Esophagus squamous epithelium (tissue), 5 donors: ENCODE measurements at places on chromosomes 11 and 22. TPM values are rescaled to one million over a fixed set of nuclear protein-coding genes. Genes with fewer than 3 reads are reported as not detected.

Gene HSPB2
- total RNA-seq = not detected

Gene C11orf21
- total RNA-seq = not detected

- H3K27ac ChIP-seq = peak overlapping the region; percentile 36
- peaks cover 9% of the 10 kb centered on the region for H3K36me3 ChIP-seq
- peaks cover 27% of the 10 kb centered on the region for H3K4me1 ChIP-seq
Measured at GRCh38 chr11:4060182-4060923, 34.2 kb upstream of the RRM1 start.

DNA sequence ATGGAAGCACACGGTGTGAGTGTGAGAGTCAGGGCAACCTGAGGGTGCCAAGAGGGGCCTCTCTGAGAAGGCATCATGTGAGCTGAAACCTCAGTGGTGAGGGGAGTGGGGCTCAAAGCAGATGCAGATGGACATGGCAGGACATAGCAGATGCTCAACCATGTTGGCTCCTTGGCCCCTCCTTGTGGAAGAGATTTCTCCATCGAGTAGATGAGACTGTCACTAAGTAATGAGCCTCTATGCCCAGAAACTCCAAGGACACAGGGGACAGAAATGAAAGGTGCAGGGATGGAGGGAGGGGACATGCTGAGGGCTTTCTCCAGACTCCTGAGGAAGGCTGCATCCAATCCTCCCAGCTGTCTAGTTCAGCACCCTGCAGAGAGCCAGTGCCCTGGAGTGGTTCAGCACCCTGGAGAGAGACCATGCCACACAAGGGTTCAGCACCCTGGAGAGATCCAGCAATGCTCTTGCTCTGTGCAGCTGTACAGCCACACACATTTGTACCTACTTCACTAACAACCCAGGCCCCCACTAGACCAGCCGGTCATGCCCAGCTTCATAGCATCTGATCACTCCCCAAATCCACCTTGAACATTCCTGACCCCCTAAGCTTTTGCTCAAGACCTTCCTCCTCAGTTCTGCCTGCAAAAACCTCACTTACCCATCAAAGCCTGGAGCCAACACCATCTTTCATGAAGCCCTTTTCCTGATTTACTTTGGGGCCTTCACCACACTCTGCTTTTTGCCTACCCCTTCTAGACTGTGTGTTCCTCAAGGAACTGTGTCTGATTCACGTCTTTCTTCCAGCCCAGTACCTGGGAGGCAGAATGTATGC lies 252.0 kb downstream of the CTTN start:
- H3K36me3 ChIP-seq = no peaks in the 10 kb centered on the region
- H3K4me1 ChIP-seq = no peaks in the 10 kb centered on the region
- H3K4me3 ChIP-seq = no peak overlapping the region
- H3K27ac ChIP-seq = no peak overlapping the region
- no peak for DNase-seq

Gene PIWIL4
- 1.00 TPM for total RNA-seq

- no peak for DNase-seq
- no peaks in the 10 kb centered on the region for H3K27me3 ChIP-seq
- H3K4me3 ChIP-seq = no peak overlapping the region
- H3K4me1 ChIP-seq = no peaks in the 10 kb centered on the region
- H3K36me3 ChIP-seq = no peaks in the 10 kb centered on the region
- no peak overlapping the region for H3K27ac ChIP-seq
Measured at GRCh38 chr11:60761436-60762190, 4.9 kb downstream of the MS4A15 start.

Gene JAM3
- total RNA-seq = 4.0 TPM

Gene KCNJ11
- 1.1 TPM for total RNA-seq

DNA sequence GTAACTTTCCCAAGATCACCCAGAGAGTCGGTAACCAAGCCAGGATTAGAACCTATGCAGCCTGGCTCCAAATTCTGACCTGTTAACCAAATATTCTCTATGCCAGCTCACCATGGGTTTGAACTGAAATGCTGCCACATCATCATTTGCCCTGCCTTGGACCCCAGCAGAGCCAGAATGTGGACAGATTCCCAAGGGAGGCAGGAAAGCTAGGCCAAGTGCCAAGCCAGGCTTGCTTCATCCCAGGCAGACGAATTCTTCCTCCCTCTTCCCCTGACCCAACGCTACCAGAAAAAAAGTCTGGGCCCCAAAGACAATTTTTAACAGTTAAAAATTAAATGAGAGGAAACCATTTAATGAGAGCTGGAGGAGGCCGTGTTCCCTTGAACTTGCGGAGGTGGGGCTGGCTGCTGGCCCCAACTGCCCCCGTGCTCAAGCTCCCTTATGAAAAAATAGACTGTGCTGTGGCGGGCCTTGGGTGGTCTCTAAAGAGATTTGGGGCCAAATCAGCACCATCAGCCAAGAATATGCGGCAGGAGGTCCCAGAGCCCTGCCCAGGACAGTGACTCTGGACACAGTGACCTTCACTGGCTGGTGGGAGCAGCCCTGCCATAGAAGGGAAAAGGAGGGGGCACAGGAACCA lies 184.1 kb upstream of the SYT13 start:
- DNase-seq = no peak
- H3K27ac ChIP-seq = no peak overlapping the region
- H3K4me1 ChIP-seq = no peaks in the 10 kb centered on the region
- H3K4me3 ChIP-seq = no peak overlapping the region
- H3K27me3 ChIP-seq = no peaks in the 10 kb centered on the region

- no peaks in the 10 kb centered on the region for H3K36me3 ChIP-seq
- H3K27me3 ChIP-seq = peaks cover 54% of the 10 kb centered on the region
- no peak overlapping the region for H3K27ac ChIP-seq
- DNase-seq = no peak
- H3K4me3 ChIP-seq = no peak overlapping the region
Measured at GRCh38 chr22:35484651-35485556, 55.7 kb upstream of the RASD2 start.

Gene EFEMP2
- total RNA-seq = 8.0 TPM

Gene MRGPRX3
- not detected for total RNA-seq

GRCh38 chr11:10315083-10315482 lies 10.2 kb downstream of the ADM start:
- no peak overlapping the region for H3K27ac ChIP-seq
- H3K27me3 ChIP-seq = no peaks in the 10 kb centered on the region
- peaks cover 8% of the 10 kb centered on the region for H3K4me1 ChIP-seq
- DNase-seq = no peak
- H3K36me3 ChIP-seq = no peaks in the 10 kb centered on the region

GRCh38 chr11:7467652-7468051 lies 17.7 kb upstream of the OLFML1 start:
- no peak overlapping the region for H3K27ac ChIP-seq
- no peak overlapping the region for H3K4me3 ChIP-seq
- H3K36me3 ChIP-seq = no peaks in the 10 kb centered on the region
- no peaks in the 10 kb centered on the region for H3K4me1 ChIP-seq
- no peak for DNase-seq

DNA sequence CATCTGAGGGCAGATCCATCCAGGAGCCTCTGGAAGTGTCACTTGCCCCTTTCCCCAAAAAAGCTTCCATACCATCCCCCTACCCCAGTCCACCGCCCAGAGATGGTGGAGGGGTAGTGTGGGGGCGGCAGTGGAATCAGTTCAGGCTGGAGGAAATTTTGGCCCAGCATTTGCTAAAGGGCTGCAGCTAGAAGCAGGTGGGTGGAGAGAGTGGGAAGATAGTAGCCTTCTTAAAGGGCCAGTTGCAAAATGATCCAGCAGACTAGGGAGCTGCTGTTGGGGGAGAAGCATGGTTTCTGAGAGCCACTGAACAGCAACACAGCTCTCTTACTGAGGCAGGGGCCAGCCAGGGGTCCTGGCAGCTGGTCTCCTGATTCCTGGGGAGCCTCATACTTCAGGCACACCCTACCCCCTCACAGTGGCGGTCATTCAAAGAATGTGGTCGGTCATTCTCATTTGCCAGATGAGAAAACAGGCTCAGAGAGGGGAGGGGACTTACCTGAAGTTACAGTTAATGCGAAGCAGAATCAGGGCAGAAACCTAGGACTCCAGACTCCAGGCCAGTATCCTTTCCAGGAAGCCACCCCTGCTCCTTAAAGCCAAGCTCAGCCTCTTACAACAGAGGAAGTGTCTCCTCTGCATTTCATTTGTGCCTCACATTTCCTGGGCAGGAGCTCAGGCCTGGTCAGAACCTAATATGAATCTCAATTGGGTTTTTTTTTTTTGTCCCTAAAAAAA lies 5.4 kb downstream of the SEC14L2 start:
- no peak for DNase-seq
- no peaks in the 10 kb centered on the region for H3K36me3 ChIP-seq
- no peak overlapping the region for H3K27ac ChIP-seq

DNA sequence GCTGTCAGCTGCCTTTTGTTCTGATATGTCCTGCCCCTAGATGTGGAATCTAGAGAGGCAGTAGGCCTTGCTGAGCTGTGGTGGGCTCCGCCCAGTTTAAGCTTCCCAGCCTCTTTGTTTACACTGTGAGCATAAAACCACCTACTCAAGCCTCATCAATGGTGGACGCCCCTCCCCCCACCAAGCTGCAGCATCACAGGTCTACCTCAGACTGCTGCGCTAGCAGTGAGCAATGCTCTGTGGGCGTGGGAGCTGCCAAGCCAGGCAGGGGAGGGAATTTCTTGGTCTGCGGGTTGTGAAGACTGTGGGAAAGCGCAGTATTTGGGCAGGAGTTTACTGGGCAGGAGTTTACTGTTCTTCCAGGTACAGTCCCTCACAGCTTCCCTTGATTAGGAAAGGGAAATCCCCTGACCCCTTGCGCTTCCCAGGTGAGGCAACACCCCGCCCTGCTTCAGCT lies 98.5 kb downstream of the SMCO4 start:
- DNase-seq = no peak
- peaks cover 22% of the 10 kb centered on the region for H3K4me1 ChIP-seq
- no peak overlapping the region for H3K4me3 ChIP-seq
- no peaks in the 10 kb centered on the region for H3K36me3 ChIP-seq
- no peaks in the 10 kb centered on the region for H3K27me3 ChIP-seq

Gene PRODH
- 14.7 TPM for total RNA-seq

GRCh38 chr22:50206599-50206998 lies 5.8 kb downstream of the SELENOO start:
- peaks cover 14% of the 10 kb centered on the region for H3K36me3 ChIP-seq
- no peaks in the 10 kb centered on the region for H3K27me3 ChIP-seq
- peaks cover 8% of the 10 kb centered on the region for H3K4me1 ChIP-seq
- no peak overlapping the region for H3K4me3 ChIP-seq
- no peak for DNase-seq
- peak overlapping the region; percentile 55 for H3K27ac ChIP-seq

Gene KLHDC7B
- 0.42 TPM for total RNA-seq

DNA sequence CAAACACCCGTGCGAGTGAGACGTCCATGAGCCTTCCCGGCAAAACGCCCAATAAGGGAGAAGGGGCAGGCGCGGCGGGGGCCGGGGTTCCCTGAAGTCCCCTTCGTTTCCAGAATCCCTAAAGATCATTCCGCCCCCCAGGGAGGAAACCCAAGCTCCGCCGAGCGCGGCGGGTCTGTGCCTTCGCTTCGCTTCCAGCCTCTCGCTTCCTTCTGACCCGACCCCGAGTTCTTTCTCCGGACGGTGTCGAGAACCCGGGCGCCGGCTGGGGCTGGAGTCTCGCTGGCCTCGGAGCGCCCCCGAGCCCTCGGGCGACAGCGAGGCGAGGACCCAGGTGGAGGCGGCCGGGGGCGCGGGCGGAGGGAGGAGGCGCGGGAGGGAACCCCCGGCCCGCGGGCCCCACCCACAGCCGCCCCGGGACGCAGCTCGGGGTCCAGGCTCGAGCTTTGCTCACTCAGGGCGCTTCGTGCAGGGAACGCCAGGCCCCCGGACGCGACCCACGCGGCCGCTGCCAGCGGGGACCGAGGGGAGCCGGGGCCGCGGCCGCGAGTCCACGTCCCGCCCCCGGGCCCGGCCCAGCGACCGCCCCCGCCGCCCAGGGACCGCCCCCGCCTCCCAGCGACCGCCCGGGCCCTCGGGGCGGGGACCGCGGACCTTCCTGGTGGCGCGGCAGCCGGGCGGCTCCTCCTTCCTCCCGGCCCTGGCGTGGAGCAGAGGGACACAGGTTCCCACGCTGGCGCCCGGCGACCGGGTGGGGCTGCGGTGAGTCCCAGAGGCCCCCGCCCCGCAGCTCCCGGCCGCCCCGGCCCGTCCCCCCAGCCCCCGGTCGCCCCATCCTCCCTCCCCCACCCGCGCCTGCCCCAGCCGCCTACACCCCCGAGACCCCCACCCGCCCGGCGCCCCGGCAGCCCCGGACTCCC lies at the start of gene PGGHG:
PGGHG (plus strand) TSS at position 649 of the 920 bp plus-strand sequence. CDS start 691 bp downstream, outside the sequence.
- H3K36me3 ChIP-seq = no peaks in the 10 kb centered on the region
- peak within 1 kb of the TSS; percentile 79 for H3K27ac ChIP-seq
- peaks cover 10% of the 10 kb centered on the region for H3K4me1 ChIP-seq
- H3K27me3 ChIP-seq = peaks cover 4% of the 10 kb centered on the region

Gene NOX4
- total RNA-seq = 2.3 TPM

- H3K27ac ChIP-seq = no peak overlapping the region
- no peaks in the 10 kb centered on the region for H3K27me3 ChIP-seq
Measured at GRCh38 chr11:120061036-120061760, 76.7 kb downstream of the TRIM29 start.

Gene EFCAB6
- 0.22 TPM for total RNA-seq

Gene FREY1
- total RNA-seq = 0.57 TPM

- H3K4me3 ChIP-seq = no peak overlapping the region
- DNase-seq = no peak
- H3K27me3 ChIP-seq = no peaks in the 10 kb centered on the region
- H3K4me1 ChIP-seq = no peaks in the 10 kb centered on the region
Measured at GRCh38 chr11:70128435-70128906, 50.4 kb downstream of the ANO1 start.

GRCh38 chr11:83793310-83793709 lies 507.1 kb upstream of the CCDC90B start:
- no peak overlapping the region for H3K27ac ChIP-seq
- H3K4me3 ChIP-seq = no peak overlapping the region
- H3K4me1 ChIP-seq = no peaks in the 10 kb centered on the region

Gene RBMXL2
- total RNA-seq = not detected

- no peak overlapping the region for H3K27ac ChIP-seq
- no peaks in the 10 kb centered on the region for H3K27me3 ChIP-seq
- peaks cover 14% of the 10 kb centered on the region for H3K4me1 ChIP-seq
- no peaks in the 10 kb centered on the region for H3K36me3 ChIP-seq
- no peak for DNase-seq
Measured at GRCh38 chr22:19937616-19938473, 3.7 kb upstream of the COMT start.

Gene OR2AG2
- total RNA-seq = 0.76 TPM
